ENCODE measurements at places on chromosomes 7 and 10.

- no peak for DNase-seq
Observed at GRCh38 chr10:112434988-112435619, 11.6 kb downstream of the ZDHHC6 start.

DNA sequence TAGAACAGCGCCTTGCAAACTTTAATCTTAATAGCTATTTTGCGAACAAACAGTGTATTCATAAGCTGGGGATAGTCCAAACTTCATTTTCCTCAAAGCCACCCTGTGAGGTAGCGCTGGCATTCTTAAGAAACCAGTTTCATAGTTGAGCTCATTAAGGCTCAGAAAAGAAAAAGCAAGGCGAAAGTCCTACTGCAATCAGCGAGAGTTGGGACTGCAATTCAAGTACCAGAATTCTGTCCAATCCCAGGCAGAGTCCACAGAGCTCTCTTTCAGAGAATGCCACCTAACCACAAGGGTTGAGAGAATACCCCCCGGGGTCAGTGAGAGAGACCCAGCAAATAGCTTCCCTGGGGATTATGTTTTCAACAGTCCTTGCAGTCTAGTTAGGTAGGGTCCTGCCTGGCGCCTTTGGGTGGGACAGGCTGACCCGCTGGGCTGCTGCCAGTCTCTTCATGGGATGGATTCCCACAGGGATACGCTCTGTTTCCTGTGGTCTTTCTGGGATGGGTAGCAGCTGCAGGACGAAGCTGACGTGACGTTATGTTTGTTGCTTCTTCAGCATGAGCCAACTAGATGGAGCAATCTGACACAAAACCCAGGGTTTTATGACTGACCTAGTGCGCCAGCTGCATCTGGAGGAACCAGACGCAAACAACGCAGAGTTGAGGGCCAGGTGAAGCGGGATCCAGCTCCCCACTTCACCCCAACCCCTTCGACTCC, 16.0 kb downstream of the BMPER start:
- no peak for DNase-seq

GRCh38 chr7:128027485-128027980, 3.7 kb downstream of the LRRC4 start:
- DNase-seq: no peak

- DNase-seq: no peak
Observed at GRCh38 chr7:9127901-9128300, 694.5 kb downstream of the NXPH1 start.

DNA sequence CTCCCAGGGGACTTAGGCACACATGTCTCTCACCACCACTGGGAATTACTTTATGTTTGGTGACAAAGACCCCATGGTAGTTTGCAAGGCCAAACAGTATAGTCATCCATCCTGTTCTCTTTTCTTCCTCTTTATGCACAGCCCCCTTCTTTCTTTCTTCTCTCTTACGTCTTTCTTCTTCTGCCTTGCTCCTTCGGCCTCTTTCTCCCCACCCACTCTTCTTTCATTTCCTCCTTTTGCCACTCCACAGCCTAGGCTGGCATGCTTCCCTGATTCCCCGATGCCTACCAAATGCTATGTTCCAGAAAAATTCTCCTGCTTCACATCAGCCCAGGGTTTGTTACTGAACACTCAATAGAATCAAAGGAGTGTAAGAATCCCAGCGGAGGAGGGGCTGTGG, 62.4 kb upstream of the MKLN1 start:
- DNase-seq: no peak

DNA sequence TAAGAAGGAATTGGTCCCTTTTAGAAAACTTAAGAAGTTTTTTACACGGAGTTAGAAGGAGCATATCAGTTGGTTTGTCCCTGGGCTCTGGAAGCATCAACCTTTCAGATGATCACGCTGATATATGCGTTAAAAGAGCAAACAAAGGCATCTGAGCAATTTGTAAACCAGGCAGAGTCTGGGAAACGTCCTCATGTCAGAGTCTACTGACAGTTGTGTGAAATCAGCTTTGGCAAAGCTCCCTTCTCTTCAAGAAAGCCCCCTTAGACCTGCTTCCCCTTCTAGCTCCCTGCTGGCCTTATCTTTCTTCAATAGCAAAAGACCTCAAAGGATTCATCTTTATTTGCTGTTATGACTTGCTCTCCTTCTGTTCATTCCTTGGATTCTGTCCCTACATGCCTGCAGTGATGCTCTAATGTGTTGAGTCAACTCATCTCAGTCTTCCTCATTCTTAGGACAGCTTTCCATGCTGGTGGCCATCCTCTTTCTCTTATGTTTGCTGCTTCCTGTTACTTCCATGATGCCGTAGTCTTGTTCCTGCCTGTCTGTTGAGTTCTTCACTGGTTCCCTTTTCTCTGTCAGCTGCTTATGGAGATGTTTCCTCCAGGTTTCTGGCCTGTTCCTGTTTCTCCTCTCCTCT, 106.5 kb upstream of the BMPER start:
- no peak for DNase-seq

DNA sequence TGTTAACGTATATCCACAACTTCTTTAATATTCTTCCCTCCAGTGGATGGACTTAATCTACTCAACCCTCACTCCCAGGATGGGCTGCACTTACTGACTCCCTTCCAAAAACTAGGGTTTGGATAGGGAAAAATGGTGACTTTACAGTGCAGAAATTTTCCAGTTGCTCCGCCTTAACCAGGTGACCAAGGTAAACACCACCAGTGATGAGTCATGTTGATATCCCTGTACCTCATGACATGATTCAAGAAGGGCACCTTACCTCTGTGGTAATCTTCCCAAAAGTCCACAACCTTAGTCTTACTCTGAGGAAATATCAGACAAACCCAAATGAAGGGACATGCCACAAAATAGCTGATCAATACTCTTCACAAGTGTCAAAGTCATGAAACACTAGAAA, 3.5 kb upstream of the GSTK1 start:
- no peak for DNase-seq

DNA sequence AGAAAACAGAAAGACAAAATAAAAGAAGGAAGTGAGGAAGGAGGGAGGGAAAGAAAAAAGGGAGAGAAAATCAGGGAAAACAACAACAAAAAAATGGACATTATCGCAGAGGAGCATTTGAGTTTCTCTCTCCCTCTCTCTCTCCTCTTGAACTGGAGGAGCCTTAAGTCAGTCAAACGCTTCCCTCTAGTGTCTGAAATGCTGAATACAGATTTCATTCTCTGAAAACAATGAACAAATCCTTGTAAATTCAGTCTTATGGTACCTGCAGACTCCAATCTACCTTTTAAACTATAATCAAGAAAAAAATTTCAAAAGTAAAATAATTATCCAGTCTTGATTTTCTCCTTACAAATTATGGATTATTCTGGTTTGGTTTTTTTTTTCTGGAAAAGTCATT, 89.2 kb upstream of the PFKP start:
- no peak for DNase-seq

DNA sequence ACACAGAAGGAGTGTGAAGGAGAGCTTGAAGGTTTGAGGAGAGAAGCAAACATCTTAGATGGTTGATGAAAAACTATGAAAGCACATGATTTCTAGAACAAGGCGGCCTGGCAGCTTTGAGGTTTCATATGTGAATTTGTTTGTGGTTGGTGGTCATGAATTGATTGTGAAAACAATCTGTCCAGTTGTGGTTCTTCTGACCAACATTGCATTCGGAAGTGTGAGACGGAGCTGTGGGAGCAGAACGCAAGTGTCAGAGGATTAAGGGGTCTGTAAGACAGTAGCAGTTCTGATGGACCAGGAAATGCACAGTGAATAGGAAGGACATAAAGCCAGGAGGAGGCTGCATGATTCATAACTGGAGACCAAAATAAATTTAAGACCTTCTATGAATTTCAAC, 594.6 kb downstream of the NXPH1 start:
- DNase-seq: no peak

DNA sequence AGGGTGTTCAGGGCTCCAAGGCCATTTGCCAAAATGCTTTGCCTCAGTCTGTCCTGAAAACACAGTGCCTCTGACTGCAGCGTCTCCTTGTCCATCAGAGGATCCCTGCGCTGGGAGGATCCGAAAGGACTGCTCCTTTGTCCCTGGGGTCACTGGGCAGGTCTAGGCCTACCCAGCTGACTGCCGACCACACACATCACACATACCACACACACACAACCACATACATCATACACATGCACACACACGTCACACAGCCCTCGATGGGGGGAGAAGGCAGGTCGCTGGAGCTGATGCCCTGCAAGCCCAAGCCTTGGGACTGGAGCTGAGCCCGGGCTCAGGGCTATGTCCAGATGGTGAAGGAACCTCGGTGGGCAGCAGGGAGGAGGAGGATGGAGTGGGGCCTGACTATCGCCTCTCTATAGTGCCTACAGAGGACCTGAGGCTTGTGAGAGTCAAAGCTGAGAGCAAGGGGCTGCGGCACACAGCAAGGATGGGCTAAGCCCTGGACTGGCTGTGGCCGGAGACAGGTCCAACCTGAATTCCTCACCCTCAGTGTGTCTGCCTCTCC, 29.1 kb downstream of the GPRIN2 start:
- no peak for DNase-seq

DNA sequence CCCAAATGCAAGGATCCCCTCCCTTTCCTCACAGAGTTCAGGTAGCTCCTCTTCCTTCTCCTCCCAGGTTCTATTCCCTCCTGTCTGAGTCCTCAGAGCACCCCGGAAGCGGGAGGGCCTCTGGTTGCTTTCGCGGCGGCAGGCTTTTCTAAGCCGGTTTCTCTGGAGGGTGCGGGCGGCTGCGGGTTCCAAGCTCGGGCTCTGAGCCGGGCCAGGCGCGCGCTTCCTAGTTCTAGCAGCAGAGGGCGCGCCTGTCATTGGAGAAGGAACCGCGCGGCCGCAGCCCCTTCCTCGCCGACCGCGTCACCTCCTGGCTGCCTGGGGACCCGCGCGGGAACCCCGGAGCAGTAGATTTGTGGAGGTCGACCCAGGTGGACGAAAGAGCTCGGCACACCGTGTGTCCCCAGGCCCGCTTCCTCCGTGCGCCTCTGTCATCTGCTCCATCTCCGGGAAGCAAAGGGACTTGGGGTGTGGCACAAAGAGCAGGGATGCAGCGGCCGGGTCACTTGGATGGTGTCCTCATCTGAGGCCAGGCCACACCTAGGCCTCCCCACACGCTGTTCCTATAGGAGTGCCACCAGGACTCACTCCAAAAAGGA, 389.0 kb upstream of the PODXL start:
- peak; percentile 2 for DNase-seq

- DNase-seq: no peak
Observed at GRCh38 chr7:139479620-139480019, 3.9 kb downstream of the KLRG2 start.

DNA sequence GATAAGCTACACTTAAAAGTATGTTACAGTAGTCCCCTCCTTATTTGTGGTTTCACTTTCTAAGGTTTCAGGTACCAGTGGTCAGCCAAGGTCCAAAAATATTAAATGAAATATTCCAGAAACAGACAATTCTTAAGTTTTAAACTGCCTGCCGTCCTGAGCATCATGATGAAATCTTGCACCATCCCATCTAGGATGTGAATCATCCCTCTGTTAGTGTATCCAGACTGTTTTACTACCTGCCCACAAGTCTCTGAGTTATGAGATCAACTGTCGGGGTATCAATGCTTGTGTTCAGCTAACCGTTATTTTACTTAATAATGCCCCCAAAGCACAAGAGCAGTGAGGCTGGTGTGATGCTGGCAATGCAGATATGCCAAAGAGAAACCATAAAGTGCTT, 11.4 kb downstream of the KDM7A start:
- DNase-seq: no peak

DNA sequence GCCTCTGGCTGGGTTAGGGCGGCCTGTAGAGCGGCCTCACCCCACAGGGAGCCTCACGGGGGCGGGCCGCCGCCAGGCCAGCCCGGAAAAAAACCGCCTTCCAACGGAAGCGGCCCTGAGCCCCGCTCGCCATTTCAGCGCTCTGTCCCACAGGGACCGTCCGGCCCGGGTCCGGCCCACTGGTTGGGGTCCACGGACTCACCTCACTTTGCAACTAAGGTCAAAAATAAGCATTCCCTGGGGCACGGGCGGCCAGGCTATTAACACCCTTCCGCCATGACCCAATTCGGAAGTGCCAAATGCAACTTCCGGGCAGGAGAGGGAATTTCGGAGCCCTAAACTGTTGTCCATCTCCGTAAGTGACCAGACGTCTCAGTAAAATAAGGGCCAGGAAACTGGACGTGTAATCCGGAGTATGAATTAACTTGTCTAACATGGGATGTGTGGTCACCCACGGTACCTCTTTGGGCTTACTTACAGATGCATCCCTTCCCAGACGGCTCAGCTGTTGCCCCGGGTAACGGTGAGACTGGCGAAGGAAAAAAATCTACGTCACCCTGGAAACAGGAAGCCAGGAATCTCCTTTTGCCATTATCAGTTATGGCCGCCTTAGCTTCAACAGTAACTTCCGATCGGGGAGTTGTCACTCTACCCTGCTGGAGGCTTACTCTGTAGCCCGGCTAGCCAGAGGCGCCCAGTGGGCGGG, at the start of gene BBIP1:
Gene BBIP1 (minus strand): TSS at position 538 of the 706 bp plus-strand sequence. CDS start 1,023 bp downstream, outside the sequence.
- no peak for DNase-seq
